ELR (cell line): ENCODE measurements at places on chromosomes 2 and 18.

DNA sequence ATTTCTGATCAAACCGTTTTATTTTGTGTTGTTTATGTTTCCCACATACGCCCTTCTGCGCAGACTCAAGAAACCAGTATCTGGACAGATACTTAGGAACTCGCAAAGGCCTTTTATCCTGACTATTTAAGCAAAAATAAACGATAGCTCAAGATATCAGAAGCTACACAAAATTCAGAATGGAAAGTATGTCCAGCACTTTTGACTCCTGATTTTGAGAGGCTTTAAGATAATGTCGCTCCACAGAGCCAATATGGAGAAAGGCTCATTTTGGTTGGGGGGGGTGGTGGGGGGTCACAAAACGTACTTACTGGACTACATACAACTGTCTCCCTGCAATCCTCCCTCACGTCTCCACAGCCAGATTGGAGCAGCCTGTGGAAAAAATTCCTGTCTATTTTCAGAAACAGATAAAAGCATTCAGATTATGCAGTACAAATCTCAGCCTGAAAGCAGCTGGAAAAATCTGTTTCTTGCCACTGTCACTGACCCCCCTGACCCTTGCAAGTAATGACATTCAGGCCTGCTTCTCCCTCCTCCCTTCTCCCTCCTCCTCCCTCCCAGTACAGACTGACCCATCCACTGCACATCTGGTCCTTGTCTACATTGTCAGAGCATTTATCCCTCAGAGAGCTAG, 34.9 kb upstream of the LCLAT1 start:
- no peak for DNase-seq

DNA sequence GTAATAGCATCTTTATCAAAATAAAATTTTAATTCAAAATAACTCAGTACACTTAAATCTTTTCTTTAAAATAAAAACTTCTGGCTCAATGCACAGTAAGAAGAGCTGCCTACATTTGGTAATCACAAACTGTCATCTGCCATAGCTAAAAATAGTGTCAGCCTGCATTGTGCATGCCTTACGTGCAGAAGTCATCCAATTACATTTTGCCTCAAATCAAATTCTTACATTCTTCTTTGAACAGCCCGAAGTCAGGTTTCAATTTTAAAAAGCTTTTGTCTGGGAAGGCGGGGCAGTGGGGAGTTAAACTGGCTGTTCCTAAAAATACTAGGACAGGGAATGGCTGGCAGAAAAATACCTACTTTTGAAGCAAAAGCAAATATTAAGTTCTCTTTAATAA, 51.1 kb downstream of the RTN4 start:
- DNase-seq = peak; percentile 55

- no peak for DNase-seq
Observed at GRCh38 chr2:2291500-2292260, 39.4 kb downstream of the MYT1L start.

DNA sequence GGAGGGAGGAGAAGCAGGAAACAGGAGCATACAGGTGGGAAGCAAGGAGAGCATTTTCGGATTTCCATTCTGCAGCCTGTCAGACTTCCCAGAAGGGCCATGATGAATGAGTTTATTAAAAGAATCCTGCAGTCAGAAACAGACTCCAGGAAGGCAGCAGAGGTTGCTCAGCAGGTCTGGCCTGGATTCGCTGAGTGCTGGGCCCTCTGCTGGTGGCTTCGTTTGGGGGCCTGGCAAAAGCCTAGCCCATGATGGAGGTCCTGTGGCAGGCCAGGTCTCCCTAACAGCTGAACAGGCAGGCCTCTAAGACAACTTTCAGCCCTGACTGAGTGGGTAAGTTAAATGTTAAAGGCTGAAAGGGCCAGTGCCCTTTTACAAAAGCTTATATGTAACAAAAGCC, 108.2 kb upstream of the CAPN13 start:
- peak; percentile 5 for DNase-seq

DNA sequence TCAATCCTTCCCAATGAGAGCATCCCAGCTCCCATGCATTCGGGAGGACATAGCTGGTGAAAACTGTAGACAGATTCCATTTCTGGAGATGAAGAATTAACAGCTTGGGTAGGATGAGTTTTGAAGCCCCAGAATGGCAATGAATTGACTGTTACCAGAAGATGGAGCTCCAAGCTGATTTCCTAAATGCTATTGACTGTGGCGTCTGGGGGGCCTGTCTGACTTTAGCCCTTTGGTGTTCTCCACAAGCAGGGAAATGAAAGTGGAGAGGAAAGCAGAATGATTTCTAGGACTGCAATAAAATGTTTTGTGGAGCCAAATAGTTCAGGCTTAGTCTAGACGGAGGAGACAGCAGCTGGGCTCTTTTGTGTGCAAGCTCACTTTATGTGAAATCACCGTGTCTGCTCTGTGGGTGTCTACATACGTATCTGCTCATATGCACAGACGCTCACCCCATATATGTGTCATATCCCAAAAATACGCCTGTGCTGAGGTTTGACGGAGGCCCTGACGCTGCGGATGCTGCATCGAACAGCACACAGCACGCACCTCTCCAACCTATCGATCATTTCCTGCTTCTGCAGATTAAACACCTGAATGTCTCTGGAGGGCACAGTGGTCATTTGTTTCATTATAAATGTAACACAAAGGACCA, 166.4 kb upstream of the PXDN start:
- peak; percentile 1 for DNase-seq

GRCh38 chr2:36798724-36799123, 102.2 kb downstream of the VIT start:
- no peak for DNase-seq

GRCh38 chr2:132581991-132582738, 87.8 kb downstream of the LYPD1 start:
- DNase-seq = no peak

DNA sequence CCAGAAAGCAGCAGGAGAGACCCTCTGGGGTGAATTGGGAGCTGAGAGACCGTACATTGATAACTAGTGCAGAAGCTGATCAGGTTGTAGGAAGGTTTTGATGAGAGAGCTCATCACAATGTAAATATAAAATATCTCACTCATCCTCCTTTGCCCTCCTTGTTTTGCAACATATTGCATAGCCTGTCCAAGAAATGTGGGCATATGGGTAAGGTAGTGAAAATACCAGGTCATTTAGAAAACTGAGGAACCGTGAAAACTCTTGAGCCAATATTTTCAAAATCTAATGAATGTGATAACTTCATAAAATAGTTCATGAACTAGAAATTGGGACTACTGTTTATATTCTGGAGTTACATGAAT, 31.4 kb downstream of the C18orf54 start:
- DNase-seq = peak; percentile 20

DNA sequence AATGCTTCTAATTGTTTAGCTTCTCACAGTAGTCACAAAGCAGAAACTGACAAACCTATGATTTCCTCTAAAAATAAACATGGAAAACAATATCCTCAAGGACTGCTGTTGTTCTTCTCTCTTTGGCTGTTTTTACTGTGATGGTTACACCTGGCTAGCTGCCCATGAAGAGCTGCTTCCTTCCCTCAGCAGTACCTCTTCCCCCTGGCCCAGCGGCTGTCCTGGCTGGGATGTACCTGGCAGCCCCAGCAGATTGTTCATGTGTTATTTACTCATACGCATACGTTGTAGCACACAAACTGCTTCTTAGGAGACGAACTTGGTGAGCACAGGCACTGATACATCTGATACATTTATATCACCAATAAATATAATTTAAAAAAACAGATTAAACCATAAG, 27.4 kb downstream of the NEMP2 start:
- DNase-seq = no peak

DNA sequence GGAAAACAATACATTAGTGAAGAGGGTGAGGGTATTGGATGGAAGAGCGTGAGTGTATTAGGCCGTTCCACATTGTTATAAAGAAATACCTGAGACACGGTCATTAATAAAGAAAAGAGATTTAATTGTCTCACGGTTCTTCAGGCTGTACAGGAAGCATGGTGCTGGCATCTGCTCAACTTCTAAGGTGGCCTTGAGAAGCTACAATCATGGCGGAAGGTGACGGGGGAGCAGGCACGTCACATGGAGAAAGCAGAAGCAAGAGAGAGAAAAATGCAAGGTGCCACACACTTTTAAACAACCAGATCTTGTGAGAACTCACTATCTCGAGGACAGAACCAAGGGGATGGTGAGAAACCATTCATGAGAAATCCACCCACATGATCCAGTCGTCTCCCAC, 18.2 kb downstream of the HPCAL1 start:
- DNase-seq = no peak

DNA sequence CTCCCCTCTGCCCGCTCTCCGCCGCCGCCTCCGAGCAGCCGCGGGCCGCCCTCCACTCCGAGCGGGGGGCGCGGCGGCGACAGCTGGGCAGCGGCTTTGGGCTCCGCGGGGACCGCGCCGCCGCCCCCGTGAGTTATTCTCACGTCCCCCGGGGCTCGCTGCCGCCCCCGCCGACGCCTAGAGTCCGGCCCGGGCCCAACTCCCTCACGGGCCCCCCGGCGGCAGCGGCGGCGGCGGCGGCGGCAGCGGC, 645 bp downstream of the MIB1 start:
- DNase-seq = no peak

- DNase-seq = no peak
Observed at GRCh38 chr2:217950401-217950871, 52.4 kb downstream of the TNS1 start.

- DNase-seq = no peak
Observed at GRCh38 chr18:9760641-9761040, 52.5 kb downstream of the RAB31 start.

DNA sequence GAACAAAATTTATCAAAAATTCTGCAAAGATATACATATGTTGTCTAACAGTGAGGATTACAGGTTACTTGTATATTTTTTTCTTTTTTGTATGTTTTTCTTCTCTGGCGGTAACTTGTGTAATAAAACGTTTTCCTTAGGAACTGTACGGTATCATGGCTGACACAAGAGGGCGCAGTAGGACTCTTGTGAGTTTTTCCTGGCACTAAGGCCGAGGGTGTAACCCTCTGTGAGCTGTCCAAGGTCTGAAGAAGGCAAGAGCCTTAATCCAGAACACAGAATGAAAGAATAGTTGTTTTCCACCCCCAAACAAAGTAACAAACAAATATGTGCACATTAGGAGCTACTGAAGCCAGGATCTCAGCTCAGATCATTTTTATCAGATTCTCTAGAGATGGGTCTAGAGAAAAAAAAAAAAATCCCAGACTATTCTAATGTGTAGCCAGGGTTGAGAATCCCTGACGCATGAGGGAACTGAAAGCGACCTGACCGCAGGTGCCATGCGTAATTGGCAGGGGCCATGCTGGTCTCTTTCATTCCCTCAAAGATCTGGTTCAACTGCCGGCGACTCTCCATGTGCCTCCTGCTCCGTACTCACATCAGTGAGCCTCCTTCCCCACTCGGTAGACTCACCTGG, 27.0 kb downstream of the TMEM200C start:
- peak; percentile 61 for DNase-seq

DNA sequence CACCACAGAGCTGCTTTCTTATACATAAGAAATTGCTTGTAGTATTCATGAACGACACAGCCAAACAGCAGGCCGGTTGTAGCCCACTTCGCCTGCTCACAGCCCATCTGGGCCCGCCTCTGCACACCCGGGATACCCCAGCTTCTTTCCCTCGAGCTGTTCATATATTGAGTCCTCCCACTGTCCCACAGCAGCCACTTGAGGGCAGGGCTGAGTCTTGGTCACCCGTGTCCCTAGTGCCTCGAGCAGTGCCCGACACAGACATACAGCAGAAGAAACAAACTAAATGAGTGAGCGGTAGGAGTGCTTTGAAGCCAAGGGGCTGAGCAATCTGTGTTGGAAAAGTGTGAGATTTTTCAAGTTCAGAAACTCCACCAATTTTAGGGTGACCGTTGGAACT, 251.4 kb downstream of the KLHL29 start:
- peak; percentile 15 for DNase-seq

DNA sequence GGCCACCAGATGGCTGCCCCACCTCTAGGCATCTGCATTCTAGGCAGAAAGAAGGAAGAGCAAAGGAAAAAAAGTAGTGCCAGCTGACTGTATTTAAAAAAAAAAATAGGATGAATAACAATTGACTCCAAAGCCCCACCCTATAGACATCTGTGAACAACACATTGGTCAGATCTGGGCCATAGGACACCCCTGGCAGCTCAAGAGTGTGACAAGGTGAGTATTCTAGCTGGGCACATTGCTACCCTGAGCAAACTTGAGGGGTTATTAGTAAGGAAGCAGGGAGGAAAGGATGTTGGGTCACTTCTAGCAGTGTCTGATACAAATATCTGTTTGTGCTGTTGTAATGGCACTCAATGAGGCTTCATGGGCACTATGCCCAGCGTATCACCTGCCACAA, 58.6 kb upstream of the NPAS2 start:
- no peak for DNase-seq

- no peak for DNase-seq
Observed at GRCh38 chr18:9906481-9906880, 7.3 kb upstream of the VAPA start.

GRCh38 chr2:233844836-233845235, 9.5 kb downstream of the HJURP start:
- DNase-seq = no peak

- DNase-seq = no peak
Observed at GRCh38 chr2:158128168-158128973, 26.7 kb downstream of the UPP2 start.

- DNase-seq = no peak
Observed at GRCh38 chr2:199382091-199382490, 75.6 kb downstream of the SATB2 start.

GRCh38 chr2:3193443-3194330, 183.9 kb downstream of the EIPR1 start:
- DNase-seq = no peak

GRCh38 chr18:9106800-9107584, 4.5 kb downstream of the NDUFV2 start:
- no peak for DNase-seq

GRCh38 chr2:31802711-31803110, 208.1 kb downstream of the MEMO1 start:
- DNase-seq = no peak

DNA sequence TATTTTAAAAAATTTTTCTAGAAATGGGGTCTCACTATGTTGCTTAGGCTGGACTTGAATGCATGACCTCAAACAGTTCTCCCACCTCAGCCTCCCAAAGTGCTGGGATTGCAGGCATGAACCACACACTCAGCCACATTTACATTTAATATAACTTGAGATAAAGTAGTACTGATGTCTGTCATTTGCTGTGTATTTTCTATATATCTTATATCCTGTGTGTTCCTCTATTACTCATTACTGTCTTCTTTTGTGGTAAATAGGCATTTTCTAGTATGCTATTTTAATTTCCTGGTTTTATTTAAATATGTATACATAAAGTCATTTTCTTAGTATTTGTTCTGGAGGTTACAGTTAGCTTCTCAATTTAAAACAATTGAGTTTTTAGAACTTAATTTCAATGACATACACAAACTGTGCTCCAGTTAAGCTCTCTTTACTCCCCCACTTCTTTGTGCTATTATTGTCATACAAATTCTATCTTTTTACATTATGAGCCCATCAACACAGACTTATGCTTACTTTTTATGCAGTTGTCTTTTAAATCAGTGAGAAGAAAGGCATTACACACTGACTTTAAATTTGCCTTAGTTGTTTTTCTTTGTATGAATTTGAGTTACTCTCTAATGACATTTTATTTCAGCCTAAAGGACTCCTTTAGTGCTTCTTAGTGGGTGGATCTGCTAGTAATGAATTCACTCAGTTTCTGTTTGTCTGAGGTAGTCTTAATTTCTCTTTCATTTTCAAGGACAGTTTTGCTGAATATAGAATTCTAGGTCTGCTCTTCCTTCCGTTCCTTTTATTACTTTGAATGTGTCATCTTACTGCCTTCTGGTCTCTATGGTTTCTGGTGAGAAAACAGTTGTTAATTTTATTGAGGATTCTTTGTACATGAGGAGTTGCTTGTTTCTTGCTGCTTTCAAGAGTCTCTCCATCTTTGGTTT, 6.2 kb upstream of the INPP4A start:
- peak; percentile 5 for DNase-seq
